HCT116 (cell line): ENCODE measurements at places on chromosomes 11 and 22. TPM values are rescaled to one million over a fixed set of nuclear protein-coding genes. Genes with fewer than 3 reads are reported as not detected.

DNA sequence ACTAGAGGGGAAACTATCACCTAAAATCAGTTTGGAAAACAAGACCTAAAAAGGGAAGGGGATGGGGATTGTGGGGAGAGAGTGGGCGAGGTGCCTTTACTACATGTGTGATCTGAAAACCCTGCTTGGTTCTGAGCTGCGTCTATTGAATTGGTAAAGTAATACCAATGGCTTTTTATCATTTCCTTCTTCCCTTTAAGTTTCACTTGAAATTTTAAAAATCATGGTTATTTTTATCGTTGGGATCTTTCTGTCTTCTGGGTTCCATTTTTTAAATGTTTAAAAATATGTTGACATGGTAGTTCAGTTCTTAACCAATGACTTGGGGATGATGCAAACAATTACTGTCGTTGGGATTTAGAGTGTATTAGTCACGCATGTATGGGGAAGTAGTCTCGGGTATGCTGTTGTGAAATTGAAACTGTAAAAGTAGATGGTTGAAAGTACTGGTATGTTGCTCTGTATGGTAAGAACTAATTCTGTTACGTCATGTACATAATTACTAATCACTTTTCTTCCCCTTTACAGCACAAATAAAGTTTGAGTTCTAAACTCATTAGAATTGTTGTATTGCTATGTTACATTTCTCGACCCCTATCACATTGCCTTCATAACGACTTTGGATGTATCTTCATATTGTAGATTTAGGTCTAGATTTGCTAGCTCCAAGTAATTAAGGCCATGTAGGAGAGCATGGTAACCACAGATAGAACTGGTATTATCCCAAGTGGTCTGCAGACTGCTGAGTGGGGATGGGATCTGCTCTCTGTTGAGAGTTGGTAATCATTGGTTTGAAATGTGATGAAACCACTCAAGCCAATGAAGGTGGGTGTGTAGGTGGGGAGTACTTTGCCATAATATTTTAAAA, 3.6 kb downstream of the NEAT1 start:
- H3K4me3 ChIP-seq = peak overlapping the region; percentile 77; the same call in 1 of the 2 replicates
- peak; percentile 42 for DNase-seq
- H3K27me3 ChIP-seq = no peaks in the 10 kb centered on the region
- peaks cover 36% of the 10 kb centered on the region for H3K4me1 ChIP-seq
- peaks cover 8% of the 10 kb centered on the region; the same call in 1 of the 2 replicates for H3K36me3 ChIP-seq

DNA sequence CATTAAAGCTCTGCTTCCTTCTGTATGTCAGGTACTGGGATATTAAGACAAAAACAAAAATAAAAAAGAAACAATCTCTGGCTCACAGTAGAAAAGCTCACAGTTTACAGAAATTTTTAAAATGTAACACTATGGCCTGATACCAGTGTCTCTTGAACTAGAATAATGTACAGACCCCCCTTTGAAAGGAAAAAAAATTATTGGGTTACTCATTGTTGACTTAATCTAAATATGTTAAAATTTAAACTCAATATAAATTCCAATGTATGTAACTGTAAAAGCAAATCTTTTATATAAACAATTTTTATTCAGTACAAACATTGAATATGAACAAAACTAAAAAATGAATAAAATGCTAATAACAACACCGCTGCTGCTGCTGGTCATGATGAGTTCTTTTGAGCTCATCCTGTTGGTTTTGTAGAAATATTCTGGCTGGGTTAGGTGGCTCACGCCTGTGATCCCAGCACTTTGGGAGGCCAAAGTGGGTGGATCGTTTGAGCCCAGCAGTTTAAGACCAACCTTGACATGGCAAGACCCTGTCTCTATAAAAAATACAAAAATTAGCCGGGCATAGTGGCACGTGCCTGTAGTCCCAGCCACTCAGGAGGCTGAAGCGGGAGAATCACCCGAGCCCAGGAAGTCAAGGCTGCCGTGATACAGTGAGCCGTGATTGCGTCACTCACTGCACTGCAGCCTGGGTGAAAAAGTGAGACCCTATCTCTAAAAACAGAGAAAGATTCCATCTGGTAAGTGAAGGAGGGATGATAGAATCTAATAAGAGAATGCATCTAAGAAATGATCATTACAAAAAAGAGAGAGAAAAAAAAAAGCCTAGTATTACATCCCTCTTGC, 11.8 kb upstream of the KCNE3 start:
- DNase-seq = no peak
- H3K27ac ChIP-seq = no peak overlapping the region
- no peaks in the 10 kb centered on the region for H3K36me3 ChIP-seq
- no peaks in the 10 kb centered on the region for H3K27me3 ChIP-seq
- H3K4me3 ChIP-seq = no peak overlapping the region
- no peaks in the 10 kb centered on the region for H3K4me1 ChIP-seq

DNA sequence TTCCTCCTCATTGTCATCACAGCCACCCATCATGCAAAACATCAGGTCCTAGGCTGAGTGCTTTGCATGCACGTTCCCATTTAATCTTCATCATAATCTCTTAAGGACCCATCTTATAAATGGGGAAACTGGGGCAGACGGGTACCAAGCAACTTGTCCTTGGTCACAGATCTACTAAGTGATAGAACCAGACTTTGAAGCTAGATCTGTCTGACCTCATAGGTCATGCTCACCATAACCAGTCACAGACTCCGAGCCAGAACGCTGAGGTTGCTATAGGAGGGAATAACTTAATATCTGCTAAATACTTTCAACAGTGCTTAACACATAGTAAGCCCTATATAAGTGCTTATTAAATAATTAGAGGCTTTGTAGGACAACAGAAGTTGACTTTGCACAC, 37.7 kb downstream of the POU2AF3 start:
- no peak for DNase-seq
- H3K36me3 ChIP-seq = no peaks in the 10 kb centered on the region
- H3K4me3 ChIP-seq = no peak overlapping the region
- no peaks in the 10 kb centered on the region for H3K4me1 ChIP-seq

GRCh38 chr11:104372111-104372510, 208.2 kb upstream of the PDGFD start:
- DNase-seq = no peak
- no peaks in the 10 kb centered on the region for H3K36me3 ChIP-seq
- no peaks in the 10 kb centered on the region for H3K27me3 ChIP-seq
- no peaks in the 10 kb centered on the region for H3K4me1 ChIP-seq
- H3K4me3 ChIP-seq = no peak overlapping the region
- no peak overlapping the region for H3K27ac ChIP-seq

- no peaks in the 10 kb centered on the region for H3K27me3 ChIP-seq
- DNase-seq = no peak
- H3K4me3 ChIP-seq = no peak overlapping the region
- H3K36me3 ChIP-seq = no peaks in the 10 kb centered on the region
Measured at GRCh38 chr11:91800208-91800914, 424.3 kb upstream of the FAT3 start.

The EFEMP2 gene
- total RNA-seq = 8.4 TPM

The B3GAT1 gene
- total RNA-seq = not detected

The ALG9 gene
- 23.7 TPM for total RNA-seq

The BATF2 gene
- 2.1 TPM for total RNA-seq

The MGAT3 gene
- total RNA-seq = 0.20 TPM
